ENCODE measurements at places on chromosomes 6 and 20.

GRCh38 chr6:52929321-52930164 lies 20.0 kb upstream of the GSTA3 start:
- DNase-seq = no peak

- no peak for DNase-seq
These were observed 64.5 kb downstream of the STX11 start for GRCh38 chr6:144214622-144215401.

- DNase-seq = no peak
These were observed 106.0 kb upstream of the MTHFD1L start for GRCh38 chr6:150759483-150759882.

- no peak for DNase-seq
These were observed 29.5 kb downstream of the CDYL start for GRCh38 chr6:4805553-4806336.

GRCh38 chr6:70667256-70667710 lies 400 bp upstream of the SMAP1 start:
- DNase-seq = no peak
